Fibroblast of lung (primary cell): ENCODE measurements at places on chromosomes 11 and 22.

DNA sequence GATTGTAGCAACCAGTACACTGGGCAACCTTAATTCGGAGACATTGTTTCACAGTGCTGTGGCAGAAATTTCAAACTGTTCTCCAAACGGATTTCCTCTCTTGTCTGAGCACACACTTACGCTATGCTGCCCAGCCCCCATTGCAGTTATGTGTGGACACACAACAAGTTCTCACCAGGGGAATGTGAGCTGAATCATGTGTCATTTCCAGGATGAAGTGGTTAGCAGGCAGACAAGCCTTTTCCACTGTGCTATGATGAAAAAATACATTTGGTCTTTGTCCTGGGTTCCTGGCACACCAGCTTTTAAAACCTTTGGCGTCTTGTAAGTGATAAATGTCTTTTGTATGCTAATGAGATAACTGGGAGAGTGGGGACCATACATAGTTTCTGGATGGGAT, 46.9 kb upstream of the SYT9 start:
- peak; percentile 63 for DNase-seq

DNA sequence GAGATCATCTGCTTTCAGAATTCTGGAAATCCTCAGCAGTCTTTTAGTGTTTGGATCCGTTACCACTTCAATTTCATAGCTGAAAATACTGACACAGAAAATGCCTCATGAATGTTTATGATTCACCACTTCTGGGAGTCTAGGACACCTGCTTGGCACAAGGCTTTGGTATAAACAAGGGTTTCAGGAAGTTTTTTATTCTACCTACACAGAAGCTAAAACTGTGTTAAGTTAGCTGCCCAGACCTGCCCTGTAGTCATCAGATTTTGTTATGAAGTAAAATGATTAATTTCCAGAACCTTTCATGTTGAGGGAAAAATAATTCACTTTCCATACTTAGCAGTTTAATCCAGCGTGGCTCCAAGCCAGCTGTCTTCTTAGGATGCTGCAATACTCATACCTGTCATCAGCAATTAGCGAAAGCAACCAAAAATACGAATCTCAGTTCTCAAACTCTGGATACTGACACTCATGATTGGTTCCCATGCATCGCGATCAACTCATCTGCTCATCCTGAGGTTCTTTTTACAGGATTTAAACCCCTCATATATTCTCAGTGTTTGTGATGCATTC, 458.5 kb upstream of the CCDC90B start:
- DNase-seq: no peak

DNA sequence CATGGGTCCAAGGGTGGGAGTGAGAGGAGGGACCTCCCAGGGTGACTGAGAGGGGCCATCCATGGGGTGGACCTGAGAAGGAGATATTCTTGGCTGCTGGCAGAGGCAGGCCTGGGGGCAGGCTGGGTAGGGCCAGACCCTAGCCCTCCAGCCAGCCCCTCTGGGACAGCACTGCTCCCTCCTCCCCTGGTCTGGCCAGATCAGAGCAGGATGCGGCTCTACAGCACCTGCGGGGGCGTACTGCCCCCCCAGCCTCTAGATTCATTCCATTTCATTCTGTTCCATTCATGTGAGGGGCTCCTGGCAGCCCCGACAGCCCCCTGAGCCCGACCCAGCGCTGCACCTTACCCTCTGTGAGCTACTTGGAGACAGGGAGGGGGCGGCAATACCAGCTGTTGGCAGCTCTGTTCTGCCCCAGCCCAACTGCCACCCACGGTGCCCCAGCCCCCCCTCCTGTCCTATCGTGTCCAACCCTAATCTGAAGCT, 34.3 kb upstream of the MYRF start:
- no peak for DNase-seq

DNA sequence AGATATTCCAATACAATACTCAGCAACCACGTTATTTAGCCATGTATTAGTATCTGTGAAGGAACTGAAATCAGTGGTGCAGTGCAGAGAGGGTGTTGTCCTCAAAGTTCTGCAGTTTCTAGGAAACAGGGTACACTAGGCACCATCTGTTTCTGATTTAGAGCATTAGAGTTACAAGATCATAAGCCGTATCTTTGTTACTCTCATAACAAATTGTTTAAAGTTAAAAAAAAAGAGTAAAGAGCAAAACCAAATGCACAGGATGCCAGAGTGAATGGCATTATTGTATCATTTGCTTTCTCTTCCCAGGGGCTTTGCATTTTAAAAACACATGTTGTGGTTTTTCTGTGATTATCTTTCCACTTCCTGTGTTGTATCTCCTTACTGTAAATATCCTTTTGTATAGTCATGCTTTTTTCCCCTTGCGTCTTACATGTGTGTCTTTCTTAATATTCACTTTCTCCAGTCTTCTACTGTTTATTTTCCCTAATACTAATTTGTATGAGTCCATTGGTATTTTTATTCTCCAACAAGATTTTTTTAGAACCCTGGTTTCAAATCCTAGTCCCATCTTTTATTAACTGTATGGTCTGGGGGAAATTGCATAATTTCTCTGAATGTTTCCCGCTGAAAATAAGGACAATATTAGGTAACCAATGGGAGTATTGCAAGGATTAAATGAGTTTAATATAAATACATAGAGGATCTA, 15.2 kb upstream of the NUP160 start:
- peak; percentile 85 for DNase-seq

- DNase-seq: peak; percentile 28
Measured at GRCh38 chr11:43359422-43359818, 700 bp downstream of the TTC17 start.

DNA sequence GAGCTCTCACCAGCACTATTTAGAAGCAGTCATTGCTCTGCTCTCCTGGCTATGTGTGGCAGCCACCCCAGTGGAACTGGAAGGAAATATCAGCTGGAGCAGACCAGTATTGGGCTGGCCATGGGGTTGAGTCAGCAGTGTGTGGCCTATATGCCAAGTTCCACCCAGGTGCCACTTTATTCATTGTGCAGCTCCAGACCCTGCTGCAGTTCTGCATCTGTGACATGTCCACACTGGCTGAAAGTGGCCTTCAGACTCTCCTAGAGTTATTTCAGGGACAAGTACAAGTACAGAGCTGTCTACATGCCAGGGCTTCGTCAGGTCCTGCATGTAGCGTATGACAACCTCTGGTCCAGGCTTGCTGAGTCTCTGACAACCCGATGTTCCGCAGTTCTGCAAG, 55.2 kb downstream of the CABIN1 start:
- no peak for DNase-seq

GRCh38 chr11:34601085-34601444, 19.8 kb upstream of the EHF start:
- peak; percentile 26 for DNase-seq

- DNase-seq: no peak
Measured at GRCh38 chr22:46040471-46041465, 63.8 kb upstream of the WNT7B start.

- peak; percentile 54 for DNase-seq
Measured at GRCh38 chr11:62804310-62805075, 747 bp downstream of the NXF1 start.
